ENCODE measurements at places on chromosomes 2 and 18.

DNA sequence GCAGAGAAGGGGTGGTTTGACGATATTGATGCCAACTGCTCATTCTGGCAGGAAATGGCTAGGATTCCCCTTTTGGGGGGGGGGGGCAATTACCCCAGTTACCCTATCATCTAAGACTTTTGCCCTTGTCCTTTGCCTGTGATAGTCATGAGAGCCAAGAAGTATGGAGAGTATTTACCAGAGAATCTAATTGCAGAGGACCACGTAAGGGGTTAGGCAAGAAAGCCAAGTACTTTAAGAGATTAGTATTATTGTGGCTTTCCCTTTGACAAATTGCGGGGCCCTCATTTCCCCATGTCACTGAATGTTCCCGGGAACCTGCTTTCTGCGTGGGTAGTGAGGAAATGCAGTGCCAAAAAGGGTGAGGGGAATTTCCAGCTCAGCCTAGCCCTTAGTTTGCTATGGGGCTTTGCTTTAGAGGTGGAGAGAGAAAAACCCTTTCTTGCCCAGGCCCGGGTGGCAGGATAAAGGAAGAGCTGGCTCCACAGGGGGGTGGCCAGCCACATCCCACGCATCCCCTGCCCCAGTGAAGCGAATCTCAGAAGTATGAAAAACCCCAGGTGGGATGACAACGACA, 1.5 kb downstream of the AQP4 start:
- no peak for DNase-seq

GRCh38 chr2:72142570-72143440, 4.9 kb downstream of the CYP26B1 start:
- no peak for DNase-seq

- no peak for DNase-seq
Observed at GRCh38 chr2:228507870-228508269, 326.4 kb upstream of the SPHKAP start.

GRCh38 chr2:171478345-171478744, 43.9 kb upstream of the CYBRD1 start:
- no peak for DNase-seq

DNA sequence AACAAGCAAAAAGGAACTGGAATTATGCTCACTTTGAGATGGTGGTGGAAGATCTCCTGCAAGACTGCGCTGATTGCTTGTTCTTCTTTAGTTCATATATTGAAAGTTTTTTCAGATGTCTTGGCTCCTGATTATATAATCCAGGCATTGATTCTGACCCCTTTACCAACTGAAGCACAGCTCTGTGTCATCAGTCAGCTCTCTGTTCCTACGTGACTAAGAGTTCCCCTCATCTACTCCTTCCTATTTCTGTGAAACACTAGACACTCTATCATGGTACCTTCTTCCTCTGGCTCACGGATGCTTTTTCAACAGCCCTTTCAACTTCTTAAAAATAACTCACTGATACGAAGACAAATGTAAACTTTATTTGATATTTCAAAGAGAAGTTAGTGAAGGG, 788.6 kb downstream of the SOCS6 start:
- no peak for DNase-seq
